ENCODE measurements at places on chromosomes 12 and 14.
A peak's percentile ranks its signal among the peaks of the same experiment; 100 is the strongest.

- DNase-seq = no peak
These were observed 19.3 kb downstream of the ZNF664 start for GRCh38 chr12:123992118-123992825.

GRCh38 chr12:69685810-69686209 lies 13.3 kb downstream of the BEST3 start:
- DNase-seq = no peak

DNA sequence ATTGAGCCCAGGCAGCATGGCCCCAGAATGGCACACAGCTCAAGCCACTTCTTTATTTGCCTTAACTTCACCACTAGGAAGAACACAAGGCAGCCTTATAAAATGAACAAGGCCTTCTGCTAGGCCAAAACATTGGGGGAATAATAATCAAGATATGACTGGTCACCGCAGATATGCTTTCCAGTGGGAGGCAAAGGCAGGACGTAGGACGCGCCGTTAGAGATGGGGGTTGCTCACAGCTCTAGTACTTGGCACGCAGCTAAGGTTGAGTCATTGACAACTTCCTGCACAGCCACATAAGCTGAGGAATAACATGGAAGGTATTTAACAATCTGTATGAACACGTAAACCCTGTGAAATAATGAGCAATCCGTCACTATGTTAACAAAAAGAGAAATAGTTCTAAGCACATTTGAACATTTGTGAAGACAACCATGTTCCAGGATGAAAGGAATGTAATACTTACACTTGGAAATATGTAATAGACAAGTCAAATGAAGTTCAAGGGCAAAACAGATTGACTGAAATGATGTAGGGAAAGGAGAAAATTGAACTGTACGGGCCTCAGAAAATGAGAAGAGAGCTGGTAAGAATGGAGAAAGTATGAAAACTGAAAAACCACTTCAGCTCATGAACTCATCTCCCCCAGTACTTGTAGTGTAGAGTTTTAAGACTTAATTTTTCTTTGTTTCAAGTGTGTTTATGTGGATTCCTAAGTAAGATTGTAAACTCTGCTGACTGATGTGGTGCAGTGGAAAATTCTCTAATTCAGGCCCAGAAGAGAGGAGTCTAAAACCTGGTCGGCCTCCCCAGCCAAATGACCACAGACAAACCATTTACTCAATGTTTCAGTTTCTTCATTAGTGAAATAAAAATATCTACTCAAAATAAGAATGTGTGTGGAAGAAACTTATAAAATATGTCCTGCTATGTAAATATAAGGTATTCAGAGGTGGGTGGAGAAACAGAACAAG lies 59.3 kb upstream of the CCDC91 start:
- DNase-seq = no peak

DNA sequence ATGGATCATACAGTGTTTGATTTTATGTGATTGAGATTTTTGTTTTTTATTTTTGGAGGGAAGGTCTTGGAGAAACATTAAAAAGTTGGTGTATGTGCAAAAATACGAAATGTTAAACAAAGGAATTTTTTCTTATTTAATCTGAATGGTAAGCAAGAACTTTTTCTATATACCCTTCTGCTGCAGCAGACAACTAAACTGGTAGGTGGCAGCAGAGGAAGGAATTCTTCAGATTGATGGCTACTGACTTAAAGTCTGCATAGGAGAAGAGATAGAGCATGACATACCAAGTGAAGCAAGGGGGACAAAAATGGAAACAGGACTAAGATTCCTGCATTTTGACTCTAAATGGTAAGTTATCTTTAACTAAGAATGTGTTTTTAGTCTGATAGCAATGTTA lies 42.0 kb upstream of the A2ML1 start:
- no peak for DNase-seq

DNA sequence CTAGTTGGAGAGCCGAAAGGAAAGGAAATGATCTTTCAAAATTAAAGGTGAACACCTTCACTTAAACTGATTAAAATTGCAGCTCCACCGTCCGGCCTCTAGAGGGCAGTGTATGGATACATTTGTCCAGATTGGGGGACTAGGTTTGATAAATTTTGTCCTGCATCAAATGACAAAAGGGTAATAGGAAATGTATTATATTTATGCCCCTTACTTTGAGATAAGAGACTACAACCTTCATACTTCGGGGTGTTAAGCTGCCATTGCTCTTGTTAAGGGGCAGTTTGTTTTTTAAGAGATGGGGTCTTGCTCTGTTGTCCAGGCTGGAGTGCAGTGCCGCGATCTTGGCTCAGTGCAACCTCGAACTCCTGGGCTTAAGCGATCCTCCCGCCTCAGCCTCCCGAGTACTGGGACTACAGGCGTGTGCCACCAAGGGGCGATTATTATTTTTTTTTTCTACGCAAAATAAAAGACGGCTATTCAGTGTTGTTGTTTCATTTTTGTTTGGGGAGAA lies 818 bp upstream of the SUOX start:
- peak; percentile 85 for DNase-seq

DNA sequence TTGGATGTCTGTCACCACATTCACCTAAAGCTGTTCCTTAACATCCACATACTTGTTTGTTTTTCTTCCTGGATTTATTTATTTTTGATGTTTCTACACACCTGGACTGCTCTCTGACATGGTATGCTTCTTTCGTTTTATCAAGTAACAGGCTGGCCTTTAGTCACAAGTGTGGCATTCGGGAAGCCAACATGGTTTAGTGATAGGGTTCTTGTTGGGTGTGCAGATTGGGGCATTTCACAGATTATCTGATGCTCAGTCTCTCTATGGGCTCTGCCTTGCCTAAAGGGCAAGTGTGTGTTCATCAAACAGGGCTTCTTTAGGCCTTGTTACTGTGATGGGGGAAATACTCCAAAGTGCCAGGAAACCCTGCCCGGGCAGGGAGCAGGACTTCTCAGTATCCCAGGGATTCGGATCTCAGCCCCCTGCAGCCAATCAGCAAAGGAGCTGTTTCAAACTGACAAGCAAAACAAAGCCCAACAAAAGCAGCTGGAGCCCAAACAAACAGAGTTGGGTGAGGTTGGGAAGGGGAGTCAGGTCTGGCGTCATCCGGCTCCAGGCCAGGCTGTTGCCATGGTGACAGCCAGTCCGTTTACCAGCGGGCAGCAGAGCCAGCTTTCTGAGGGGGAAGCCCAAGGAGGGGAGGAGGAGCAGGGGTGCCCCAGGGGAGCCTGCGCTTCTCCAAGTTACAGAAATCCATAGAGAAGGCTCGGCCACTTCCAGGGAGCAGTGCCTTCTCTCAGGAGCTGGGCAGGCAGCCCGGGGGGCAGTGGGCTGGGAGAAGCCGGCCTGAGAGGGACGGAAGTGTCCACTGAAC lies 31.9 kb downstream of the FOS start:
- DNase-seq = no peak

GRCh38 chr14:77554816-77555599 lies 56.4 kb upstream of the ISM2 start:
- DNase-seq = no peak

All from activated effector memory CD4-positive, alpha-beta T cell treated with anti-CD3 and anti-CD28 coated beads, Interleukin-2, amount 50 U/mL, for 16 hours (primary cell).